ENCODE measurements at places on chromosomes 7 and 10. TPM values are rescaled to one million over a fixed set of nuclear protein-coding genes. Genes with fewer than 3 reads are reported as not detected.
A peak's percentile ranks its signal among the peaks of the same experiment; 100 is the strongest.

GRCh38 chr7:34064519-34065158 lies 159.3 kb downstream of the BMPER start:
- DNase-seq: peak; percentile 60

DNA sequence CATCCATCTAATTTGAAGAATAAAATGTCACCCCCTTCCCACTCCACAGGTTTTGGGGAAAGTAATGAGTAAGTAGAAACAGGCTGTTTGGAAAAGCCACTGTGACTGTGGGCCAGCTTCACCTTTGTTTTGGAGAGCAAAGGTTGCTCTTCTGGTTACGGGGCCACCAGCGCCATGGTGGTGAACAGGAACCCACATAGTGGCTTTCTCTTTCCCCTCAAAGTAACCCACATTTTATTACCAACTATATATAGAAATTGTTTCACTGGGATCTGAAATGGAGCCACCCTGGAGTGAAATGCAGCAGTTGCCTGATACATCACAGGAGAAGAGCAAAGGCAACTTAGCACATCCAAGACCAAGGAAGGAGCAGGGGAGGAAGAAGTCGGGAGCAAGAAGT lies 112.3 kb upstream of the EFCAB10 start:
- no peak for DNase-seq

GRCh38 chr10:76695069-76695468 lies 942.5 kb downstream of the KCNMA1 start:
- no peak for DNase-seq

DNA sequence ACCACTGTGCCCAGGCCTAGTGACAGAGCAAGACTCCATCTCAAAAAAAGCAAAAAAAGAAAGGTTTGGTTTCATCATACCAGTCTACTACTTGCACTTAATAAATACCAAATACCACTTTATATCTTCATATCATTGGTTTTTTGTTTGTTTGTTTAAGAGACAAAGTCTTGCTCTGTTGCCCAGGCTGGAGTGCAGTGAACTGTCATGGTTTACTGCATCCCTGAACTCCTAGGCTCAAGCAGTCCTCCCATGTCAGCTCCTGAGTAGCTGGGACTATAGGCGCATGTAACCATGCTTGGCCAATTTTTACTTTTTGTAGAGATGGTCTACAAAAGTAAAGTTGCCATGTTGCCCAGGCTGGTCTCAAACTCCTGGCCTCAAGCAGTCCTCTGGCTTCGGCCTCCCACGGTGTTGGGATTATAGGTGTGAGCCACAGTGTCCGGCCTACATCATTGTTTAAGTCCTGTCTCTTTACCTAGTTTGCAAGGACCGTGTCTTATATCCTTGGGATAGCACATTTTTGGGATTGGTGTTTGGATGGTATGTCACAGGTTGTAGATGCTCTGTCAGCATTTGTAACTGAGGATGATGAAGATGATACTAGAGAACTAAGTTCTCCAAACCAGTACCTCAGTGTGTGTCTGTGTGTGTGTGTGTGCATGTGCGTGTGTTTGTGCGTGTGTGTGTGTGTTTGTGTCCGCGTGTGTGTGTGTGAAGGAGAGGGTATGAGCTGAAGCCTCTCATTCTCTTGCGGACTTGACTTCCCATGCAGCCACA lies 9.3 kb downstream of the LMTK2 start:
- DNase-seq: no peak

GRCh38 chr10:86025509-86025908 lies 341.1 kb downstream of the GRID1 start:
- no peak for DNase-seq

Gene TSPAN33
- total RNA-seq: 6.5 TPM

- no peak for DNase-seq
Observed at GRCh38 chr10:21092683-21093524, 195.8 kb upstream of the NEBL start.

DNA sequence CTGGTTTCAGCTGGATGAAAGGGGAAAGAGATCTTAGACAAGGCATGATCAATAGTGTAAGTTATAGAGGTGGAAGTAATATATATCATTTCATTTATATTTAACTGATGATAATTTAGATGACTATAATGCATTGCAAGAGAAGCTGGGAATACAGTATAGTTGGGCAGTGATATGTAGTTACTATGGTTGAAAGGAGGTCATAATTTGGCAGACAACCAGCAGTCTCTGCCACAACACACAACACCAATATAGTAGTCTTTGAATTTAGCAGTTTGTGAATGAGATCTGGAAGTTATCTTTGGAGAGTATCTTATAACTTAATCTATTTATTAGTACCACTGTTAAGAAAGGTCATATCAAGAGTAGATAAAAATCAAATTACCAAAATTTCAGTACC lies 39.9 kb downstream of the TAX1BP1 start:
- no peak for DNase-seq

- peak; percentile 39 for DNase-seq
Observed at GRCh38 chr10:11678074-11678793, 63.9 kb upstream of the ECHDC3 start.

Gene CTBP2
- 101 TPM for total RNA-seq

Gene PAX4
- not detected for total RNA-seq

GRCh38 chr7:33089142-33089541 lies 20.1 kb downstream of the RP9 start:
- DNase-seq: no peak

Gene AGMO
- total RNA-seq: 0.41 TPM

GRCh38 chr10:31041011-31041410 lies 9.3 kb upstream of the ZNF438 start:
- DNase-seq: peak; percentile 46

Gene LRRC18
- total RNA-seq: not detected

GRCh38 chr10:71138166-71138830 lies 74.1 kb upstream of the UNC5B start:
- DNase-seq: peak; percentile 3

Gene LIMK1
- total RNA-seq: 67.8 TPM

Gene SLC16A9
- total RNA-seq: 4.4 TPM

GRCh38 chr7:84025332-84025927 lies 169.2 kb downstream of the SEMA3A start:
- peak; percentile 99 for DNase-seq

- DNase-seq: peak; percentile 48
Observed at GRCh38 chr10:109977382-109977806, 30.4 kb upstream of the ADD3 start.

- peak; percentile 73 for DNase-seq
Observed at GRCh38 chr10:110504111-110504735, 6.5 kb downstream of the DUSP5 start.

- no peak for DNase-seq
Observed at GRCh38 chr10:93346108-93346507, 136.0 kb downstream of the MYOF start.

Gene MRPL32
- total RNA-seq: 64.4 TPM

DNA sequence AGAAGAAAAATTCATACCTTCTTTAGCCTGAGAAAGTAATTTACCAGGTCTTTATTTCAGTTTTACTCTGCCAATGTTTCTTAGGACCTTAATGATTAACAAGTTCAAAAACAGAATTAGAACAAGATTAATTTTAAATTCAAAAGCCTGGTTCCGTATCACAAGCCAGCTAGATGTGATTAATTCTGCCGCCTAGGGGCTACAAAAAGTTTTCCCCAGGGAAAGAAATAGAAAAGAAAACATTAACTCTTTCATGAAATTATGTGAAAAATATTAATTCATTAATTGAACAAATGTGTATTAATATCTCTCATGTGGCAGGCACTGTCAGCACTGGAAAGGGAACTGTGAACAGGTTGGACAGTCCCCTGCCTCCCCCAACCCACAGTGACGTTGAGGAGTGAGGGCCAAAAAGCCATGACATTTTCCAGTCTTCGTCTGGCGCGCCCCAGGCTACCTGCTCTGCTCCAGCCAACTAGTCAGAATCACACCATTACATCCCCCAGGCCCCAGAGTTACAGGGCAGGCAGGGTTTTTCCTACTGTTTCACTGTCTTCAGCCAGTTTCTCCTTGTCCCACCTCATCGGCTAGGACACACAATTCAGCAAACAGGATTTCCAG lies 20.1 kb downstream of the TMEM176A start:
- DNase-seq: no peak

DNA sequence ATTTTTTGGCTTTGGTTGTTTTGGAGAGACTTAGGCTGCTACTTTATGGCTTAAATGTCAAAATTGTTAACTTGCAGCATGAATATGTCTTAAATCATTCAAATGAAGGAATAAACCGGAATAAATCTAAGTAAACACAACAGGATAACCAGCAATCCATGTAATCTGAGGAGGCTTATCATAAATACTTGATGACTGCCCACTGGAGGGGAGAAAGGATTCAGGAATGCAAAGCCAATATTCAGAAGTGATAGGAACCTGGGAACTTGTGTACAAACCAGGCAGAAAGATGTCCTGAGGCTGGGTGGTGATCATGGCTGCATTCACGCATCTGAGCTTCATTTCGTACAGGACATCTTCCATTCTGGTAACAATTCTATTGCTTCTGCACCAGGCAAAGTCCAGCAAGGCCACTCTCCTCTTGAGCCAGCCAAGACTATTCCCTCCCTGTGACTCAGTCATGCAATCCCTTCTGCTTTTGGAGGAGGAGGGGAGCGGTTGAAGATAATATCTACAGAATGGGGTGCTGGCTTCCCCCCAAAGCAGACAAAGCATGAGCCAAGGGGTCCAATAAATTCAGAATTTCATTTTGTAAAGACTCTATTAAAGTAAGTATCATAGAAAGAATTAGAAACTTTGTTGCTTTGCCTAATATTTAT lies 374.5 kb downstream of the PHTF2 start:
- DNase-seq: no peak

- no peak for DNase-seq
Observed at GRCh38 chr10:21764466-21765189, 230.6 kb downstream of the MLLT10 start.

Gene ATRNL1
- total RNA-seq: 15.8 TPM

Gene AGR2
- not detected for total RNA-seq

Gene COL17A1
- 2.6 TPM for total RNA-seq

Gene GHRHR
- not detected for total RNA-seq

Gene OR2A7
- 0.64 TPM for total RNA-seq

GRCh38 chr10:47104786-47105385 lies 193.7 kb downstream of the PTPN20 start:
- no peak for DNase-seq

GRCh38 chr7:53602817-53603418 lies 567.5 kb downstream of the POM121L12 start:
- DNase-seq: no peak

GRCh38 chr7:99392659-99393354 lies 15.6 kb downstream of the PDAP1 start:
- peak; percentile 45 for DNase-seq

DNA sequence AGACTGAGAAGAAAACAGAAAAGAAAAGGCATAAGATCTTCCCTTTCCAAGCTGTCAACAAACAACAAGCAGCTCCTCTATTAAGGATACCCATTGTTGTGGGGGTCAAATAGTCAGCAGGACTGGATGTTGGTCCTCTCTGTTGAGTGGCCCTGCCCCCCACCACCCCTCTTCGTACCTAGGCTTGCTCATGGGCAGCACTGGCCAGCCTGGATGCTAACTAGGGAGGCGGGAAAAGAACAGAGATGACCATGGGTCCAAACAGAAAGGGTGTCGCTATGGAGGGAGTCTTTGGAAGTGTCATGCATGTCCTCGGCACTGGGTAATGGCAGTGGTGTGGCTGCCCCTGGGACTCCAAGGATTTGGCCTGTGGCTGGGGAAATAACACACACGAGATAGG lies 45.6 kb downstream of the SPDYE5 start:
- DNase-seq: no peak

GRCh38 chr7:2353936-2354185 lies 766 bp upstream of the EIF3B start:
- DNase-seq: no peak

Measured in astrocyte (in vitro differentiated cells and primary cell).